ENCODE measurements at places on chromosomes 5 and 9.

DNA sequence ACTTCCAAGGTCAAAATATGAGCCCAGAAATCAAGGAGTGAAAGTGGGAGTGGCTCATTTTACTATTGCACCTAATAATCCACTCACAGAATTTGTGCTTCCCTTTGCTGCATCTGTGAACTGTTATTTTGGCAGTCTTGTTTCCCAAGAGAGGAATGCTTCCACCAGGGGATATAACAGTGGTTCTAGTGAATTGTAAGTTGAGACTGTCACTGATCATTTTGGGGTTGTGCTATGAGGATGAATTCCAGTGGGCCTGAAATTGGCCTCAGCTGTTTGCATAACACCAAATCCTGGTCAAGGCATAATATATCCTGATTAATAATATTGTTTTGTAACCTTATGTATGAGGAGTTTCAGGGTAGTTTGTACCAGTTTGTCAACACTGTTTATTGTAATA is 14.4 kb downstream of the FAM200C start:
- no peak for DNase-seq

- DNase-seq, result no peak
These were observed 56.2 kb upstream of the TNPO1 start for GRCh38 chr5:72760259-72760658.

- no peak for DNase-seq
These were observed 138.4 kb upstream of the ZNF618 start for GRCh38 chr9:113737517-113738271.

- no peak for DNase-seq
These were observed 62.6 kb upstream of the DMAC1 start for GRCh38 chr9:7862170-7862569.

- DNase-seq, result no peak
These were observed 46.5 kb downstream of the CEMIP2 start for GRCh38 chr9:71721855-71722254.

GRCh38 chr9:22529426-22530199 is 83.0 kb downstream of the DMRTA1 start:
- DNase-seq, result no peak

GRCh38 chr5:172949426-172949825 is 9.8 kb upstream of the RPL26L1 start:
- no peak for DNase-seq

DNA sequence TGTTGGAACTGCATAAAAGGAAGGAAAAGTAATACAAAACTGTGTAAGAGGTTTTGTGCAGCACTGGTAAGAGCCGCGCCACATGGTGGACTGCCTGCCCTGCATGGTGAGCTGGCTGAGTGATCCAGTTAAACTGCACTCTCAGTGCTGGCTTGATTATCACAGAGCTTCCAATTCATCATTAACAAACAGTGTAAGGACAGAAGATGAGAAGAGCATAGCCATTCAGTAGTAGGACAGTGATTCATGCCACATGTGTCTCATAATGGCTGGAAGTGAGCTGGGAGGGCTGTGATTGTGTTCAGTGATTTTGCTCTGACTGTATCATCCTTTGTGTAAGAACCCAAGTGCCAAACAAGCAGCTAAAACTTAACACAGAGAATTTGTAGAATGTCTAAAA is 14.1 kb downstream of the ASPN start:
- no peak for DNase-seq

DNA sequence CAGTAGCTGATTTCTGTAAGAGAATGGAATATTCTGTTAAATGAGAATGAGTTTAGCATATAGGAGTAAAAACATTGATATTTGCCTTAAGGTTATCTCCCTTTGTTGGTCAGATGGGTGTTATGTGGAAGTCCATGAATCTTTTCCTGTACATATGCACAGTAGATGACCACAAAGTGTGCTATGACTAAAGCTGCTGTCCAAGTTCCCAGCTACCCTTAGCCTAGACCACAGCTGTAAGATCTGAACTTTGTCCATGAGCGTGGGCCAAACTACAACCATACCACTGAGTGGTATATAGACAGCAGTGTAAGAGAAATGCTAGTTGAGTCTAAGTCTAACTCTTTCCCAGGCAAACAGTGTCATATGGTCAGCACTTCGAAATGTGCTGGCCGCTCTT is 48.8 kb downstream of the CD180 start:
- no peak for DNase-seq

- DNase-seq, result no peak
These were observed 218.3 kb downstream of the PBX3 start for GRCh38 chr9:125965477-125965876.

DNA sequence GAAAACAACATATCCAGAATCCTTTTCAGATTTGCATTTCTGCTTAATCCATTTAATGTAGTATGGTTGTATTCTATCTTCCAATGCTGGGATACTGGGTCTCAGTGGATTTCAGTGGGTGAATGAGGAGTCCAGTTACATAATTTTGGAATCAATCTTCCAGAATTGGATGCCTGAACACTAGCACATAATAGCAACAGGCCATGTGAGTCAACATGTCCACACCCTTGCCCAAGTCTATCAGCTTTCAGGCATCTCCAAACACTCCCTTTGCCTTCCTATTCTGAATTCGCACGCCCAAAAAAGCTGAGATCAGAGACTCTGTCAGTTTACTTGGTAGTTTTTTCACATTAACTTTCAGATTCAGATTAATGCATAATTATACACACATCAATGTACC is 202.6 kb downstream of the TSSK1B start:
- no peak for DNase-seq

GRCh38 chr5:14125262-14125661 is 17.9 kb upstream of the TRIO start:
- no peak for DNase-seq

GRCh38 chr5:98997000-98997399 is 68.2 kb upstream of the CHD1 start:
- no peak for DNase-seq

GRCh38 chr5:91850031-91850430 is 466.9 kb upstream of the ARRDC3 start:
- DNase-seq, result no peak

DNA sequence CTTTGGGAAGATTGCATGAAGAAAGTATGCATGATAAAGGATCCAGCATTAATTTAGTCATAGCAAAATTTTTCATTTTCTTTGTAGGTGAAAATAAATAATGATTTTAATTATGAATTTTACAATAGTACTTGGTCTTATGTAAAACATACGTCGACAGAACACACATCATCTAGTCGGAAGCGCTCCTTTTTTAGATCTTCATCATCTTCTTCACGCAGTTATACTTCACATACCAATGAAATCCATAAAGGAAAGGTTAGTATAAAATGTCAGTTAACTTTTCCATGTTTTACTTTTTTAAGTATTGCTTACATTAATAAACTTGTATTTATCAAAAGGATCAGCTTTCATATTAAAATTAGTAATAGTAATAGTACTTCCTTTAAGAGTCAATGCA is 35.8 kb downstream of the C7 start:
- no peak for DNase-seq

DNA sequence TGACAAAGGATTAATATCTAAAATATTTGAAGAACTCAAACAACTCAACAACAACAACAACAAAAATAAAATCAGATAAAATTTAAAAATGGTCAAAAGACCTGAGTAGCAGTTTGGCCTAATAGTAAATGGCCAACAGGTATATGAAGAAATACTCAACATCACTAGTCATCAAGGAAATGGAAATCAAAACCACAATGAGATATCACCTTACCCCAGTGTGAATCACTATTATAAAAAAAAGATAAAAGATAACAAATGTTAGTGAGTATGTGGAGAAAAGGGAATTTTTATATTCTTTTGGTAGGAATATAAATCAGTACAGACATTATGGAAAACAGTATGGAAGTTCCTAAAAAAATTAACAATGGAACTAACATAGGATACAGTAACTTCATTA is 247.9 kb upstream of the TRPC7 start:
- no peak for DNase-seq

- DNase-seq, result no peak
These were observed 53.6 kb downstream of the LIX1 start for GRCh38 chr5:97088774-97089148.

DNA sequence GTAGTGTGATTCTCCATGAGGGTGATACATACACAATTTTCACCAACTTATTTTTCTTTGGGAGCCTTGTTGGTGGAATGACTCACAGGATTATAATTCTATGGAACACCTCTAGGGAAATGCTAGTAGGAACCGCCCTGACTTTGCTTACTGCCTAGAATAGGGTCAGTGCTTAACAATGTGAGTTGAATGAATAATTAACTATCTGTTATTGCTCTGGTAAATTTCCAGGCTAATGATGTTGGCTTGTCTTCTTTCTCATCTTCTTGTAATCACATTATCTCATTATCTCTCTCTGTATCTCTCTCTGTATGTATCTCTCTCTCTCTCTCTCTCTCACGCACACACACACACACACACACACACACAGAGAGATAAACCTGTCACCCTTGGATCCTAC is 291.1 kb downstream of the TRIM32 start:
- DNase-seq, result no peak

- DNase-seq, result no peak
These were observed 27.6 kb downstream of the TLX3 start for GRCh38 chr5:171336521-171337209.

GRCh38 chr5:171450423-171451331 is 31.2 kb downstream of the FGF18 start:
- no peak for DNase-seq

GRCh38 chr9:7900541-7900940 is 101.0 kb upstream of the DMAC1 start:
- no peak for DNase-seq

- DNase-seq, result no peak
These were observed 62.5 kb downstream of the IPO11 start for GRCh38 chr5:62475072-62475471.

DNA sequence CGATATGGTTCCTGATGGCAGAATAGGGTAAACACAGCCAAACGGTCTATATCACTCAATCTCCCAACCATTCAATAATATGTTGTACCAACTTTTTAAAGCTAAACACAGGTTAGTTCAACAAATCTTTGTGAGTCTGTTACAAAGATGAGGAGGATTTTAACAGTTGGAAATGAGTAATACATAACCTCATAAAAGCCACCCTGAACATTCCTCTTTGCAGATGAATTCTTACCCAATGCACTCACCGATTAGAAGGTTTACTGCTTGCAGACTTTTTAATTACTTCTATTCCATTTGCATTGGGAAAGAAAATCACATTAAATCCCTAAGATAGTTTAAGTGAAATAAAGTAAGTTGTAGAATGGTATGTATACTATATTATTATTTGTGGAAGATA is 23.3 kb upstream of the TRMT10B start:
- no peak for DNase-seq

- DNase-seq, result no peak
These were observed 46.7 kb downstream of the PRLR start for GRCh38 chr5:35183556-35183955.

Measured in stimulated activated CD4-positive, alpha-beta T cell treated with anti-CD3 and anti-CD28 coated beads, TNF-alpha, amount 100 ng/mL, for 48 hours (primary cell).